ENCODE measurements at places on chromosomes 11 and 22. TPM values are rescaled to one million over a fixed set of nuclear protein-coding genes. Genes with fewer than 3 reads are reported as not detected.

Gene VPREB3
- total RNA-seq: not detected

Gene CDCA5
- 7.1 TPM for total RNA-seq

Gene CRACR2B
- 3.9 TPM for total RNA-seq

Gene PTGDR2
- 0.91 TPM for total RNA-seq

Gene YPEL4
- 0.24 TPM for total RNA-seq

Gene GGTLC2
- total RNA-seq: not detected

DNA sequence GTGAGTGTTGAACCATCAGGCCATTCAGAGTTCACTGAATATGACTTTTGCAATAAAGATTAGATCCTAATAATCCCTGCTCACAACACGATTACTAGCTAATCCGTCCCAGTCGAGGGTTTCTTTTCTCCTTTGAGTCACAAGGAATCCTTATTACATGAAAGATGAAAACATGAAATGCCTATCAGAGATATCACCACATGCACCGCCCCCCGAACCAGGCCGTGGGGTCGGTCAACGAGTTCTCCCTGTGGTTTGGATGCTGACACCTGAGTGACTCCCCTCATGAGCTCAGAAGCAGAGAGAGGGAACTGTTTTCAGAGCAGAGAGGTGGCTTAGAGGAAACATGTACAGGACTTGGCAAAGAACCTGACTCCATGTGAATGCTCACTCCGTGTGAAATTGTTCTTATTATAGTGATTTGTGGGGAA, 263.3 kb downstream of the ETS1 start:
- no peaks in the 10 kb centered on the region for H3K4me1 ChIP-seq
- no peak for DNase-seq
- no peak overlapping the region for H3K4me3 ChIP-seq
- H3K27ac ChIP-seq: no peak overlapping the region

DNA sequence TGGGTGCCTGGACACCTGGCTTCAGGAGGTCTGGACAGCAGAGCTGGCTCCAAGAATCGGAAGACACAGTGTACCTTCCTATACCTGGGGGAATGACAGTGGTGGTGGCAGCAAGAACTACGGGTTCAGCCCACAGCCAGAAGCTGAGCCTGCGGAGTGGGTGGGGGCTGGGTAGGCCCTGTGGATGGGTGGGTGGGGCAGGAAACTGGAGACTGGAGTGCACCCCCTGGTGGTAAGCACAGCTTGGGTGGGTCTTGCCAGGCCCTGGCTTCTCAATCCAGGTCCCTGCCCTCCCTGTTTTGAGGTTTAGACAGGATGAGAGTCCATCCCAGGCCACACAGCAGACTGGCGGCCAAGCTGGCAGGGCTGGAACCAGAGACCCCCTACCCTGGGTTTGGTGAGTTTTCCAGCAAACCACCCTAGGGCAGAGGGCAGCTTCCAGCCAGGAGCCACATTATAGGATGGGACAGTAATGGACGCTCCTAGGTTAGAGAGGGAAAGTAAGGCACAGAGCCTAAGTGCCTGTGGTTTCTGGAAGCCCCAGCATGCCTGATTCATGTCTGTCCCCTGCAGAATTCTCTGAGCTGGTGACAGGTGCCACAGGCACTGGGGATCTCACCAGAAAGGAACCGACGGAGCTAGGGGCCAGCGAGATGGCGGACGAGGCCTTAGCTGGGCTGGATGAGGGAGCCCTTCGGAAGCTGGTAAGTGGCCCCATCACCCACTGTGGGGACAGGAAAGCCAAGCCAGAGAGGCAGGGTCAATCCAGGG, 1.7 kb downstream of the SMTN start:
- peak overlapping the region; percentile 89 for H3K4me3 ChIP-seq
- peaks cover 40% of the 10 kb centered on the region for H3K4me1 ChIP-seq
- DNase-seq: no peak
- peak overlapping the region; percentile 95 for H3K27ac ChIP-seq
- H3K36me3 ChIP-seq: no peaks in the 10 kb centered on the region
- no peaks in the 10 kb centered on the region for H3K27me3 ChIP-seq

DNA sequence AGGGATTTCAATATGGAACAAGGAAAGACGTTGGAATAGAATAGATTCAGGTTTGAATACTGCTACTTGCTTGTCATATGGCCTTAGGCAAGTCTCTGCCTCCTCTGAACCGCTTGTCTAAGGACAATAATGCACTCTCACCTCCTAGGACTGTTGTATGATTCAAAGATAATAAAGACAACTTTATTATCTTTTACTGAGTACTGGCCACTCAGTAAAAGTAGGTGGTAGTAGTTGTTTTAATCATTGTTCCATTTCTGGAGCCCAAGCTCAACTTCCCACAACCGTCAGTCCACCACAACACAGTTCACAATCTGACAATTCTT, 134.2 kb downstream of the ME3 start:
- H3K27me3 ChIP-seq: no peaks in the 10 kb centered on the region
- H3K36me3 ChIP-seq: peaks cover 4% of the 10 kb centered on the region
- H3K4me3 ChIP-seq: no peak overlapping the region
- DNase-seq: no peak

- no peak for DNase-seq
- H3K27me3 ChIP-seq: peaks cover 64% of the 10 kb centered on the region
- peaks cover 25% of the 10 kb centered on the region for H3K36me3 ChIP-seq
- no peak overlapping the region for H3K4me3 ChIP-seq
- H3K4me1 ChIP-seq: peaks cover 24% of the 10 kb centered on the region
- H3K27ac ChIP-seq: no peak overlapping the region
These were observed 56.0 kb downstream of the ZBTB16 start for GRCh38 chr11:114115451-114115928.

GRCh38 chr11:104916442-104916841, 18.2 kb upstream of the CASP12 start:
- DNase-seq: no peak
- no peak overlapping the region for H3K27ac ChIP-seq
- no peak overlapping the region for H3K4me3 ChIP-seq
- no peaks in the 10 kb centered on the region for H3K36me3 ChIP-seq
- no peaks in the 10 kb centered on the region for H3K27me3 ChIP-seq
- peaks cover 17% of the 10 kb centered on the region for H3K4me1 ChIP-seq

- peaks cover 22% of the 10 kb centered on the region for H3K4me1 ChIP-seq
- no peak overlapping the region for H3K4me3 ChIP-seq
- DNase-seq: no peak
- H3K36me3 ChIP-seq: no peaks in the 10 kb centered on the region
These were observed 26.0 kb downstream of the CLMP start for GRCh38 chr11:123168955-123169484.

DNA sequence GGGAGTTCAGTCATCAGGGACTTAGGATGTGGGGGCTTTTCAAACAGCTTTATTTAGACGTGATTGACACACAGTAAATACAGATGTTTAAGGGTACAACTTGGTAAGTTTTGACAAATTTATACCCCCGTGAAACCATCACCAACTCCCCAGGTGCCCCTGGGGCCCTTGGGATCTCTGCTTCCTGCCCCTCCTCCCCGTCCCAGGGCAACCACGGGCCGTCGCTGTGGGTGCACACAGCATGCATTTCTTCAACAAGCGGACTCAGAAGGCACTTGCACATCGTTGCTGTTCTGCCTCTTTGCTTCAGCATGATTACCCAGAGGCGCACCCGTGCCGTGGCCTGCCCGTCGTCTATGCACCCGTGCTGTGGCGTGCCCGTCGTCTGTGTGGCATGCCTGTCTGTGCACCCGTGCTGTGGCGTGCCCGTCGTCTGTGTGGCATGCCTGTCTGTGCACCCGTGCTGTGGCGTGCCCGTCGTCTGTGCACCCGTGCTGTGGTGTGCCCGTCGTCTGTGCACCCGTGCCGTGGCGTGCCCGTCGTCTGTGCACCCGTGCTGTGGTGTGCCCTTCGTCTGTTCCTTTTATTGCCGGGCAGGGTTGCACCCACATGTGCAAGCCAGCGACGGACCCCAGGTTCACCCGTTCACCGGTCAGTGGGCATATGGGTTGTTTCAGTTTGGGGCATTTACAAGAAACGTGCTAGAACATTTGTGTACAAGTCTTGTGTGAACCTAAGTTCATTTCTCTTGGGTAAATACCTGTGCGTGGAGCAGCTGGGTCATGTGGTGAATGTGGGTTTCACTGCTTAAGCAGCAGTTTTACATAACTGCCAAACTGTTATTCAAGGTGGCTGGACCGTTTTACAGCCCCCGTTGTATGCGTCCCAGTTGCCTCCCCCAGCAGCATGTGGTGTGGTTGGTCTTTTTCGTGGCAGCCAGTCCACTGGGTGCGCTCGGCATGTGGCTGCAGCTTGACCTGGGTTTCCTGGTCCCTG, 8.3 kb downstream of the CD81 start:
- no peaks in the 10 kb centered on the region for H3K27me3 ChIP-seq
- peak overlapping the region; percentile 47 for H3K27ac ChIP-seq
- H3K4me1 ChIP-seq: peaks cover 75% of the 10 kb centered on the region
- H3K4me3 ChIP-seq: no peak overlapping the region
- no peak for DNase-seq
- H3K36me3 ChIP-seq: peaks cover 2% of the 10 kb centered on the region

GRCh38 chr11:44004452-44005062, 43.2 kb upstream of the ACCSL start:
- no peak for DNase-seq
- H3K27me3 ChIP-seq: peaks cover 11% of the 10 kb centered on the region
- H3K4me1 ChIP-seq: no peaks in the 10 kb centered on the region
- no peak overlapping the region for H3K4me3 ChIP-seq
- H3K36me3 ChIP-seq: no peaks in the 10 kb centered on the region

GRCh38 chr11:107704451-107704850, 7.4 kb downstream of the SLN start:
- peaks cover 12% of the 10 kb centered on the region for H3K27me3 ChIP-seq
- no peaks in the 10 kb centered on the region for H3K36me3 ChIP-seq
- no peak overlapping the region for H3K27ac ChIP-seq

DNA sequence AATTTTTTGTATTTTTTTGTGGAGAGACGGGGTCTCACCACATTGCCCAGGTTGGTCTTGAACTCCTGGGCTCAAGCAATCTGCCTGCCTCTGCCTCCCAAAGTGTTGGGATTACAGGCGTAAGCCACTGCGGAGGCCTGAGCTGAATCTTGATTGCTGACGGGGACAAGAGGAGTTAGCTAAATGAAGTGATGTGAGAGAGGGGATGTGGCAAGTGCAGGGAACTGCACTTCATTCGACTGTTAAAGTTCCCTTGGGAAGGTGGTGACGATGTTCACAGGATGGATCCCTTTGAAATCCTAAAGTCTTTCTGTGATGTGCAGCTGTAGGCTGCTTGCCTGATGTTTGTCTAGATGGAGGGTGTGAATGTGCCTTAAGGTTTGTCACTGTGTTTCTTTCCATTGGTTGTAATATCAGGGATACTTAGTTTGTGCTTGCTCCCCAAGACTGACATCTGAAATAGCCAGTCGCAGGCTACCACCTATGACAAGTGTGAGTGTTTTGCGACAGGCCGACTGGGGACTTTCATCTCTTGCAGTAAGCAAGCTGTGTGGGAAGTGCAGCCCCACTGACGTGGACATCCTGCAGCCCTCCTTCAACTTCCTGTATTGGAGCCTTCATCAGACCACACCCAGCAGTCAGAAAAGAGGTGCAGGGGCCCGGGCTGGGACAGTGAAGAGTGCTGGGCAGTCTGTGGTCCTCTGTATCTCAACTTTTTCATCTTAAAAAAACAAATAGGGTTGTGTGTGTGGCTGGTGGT, 19.6 kb upstream of the CCDC134 start:
- DNase-seq: no peak
- H3K4me1 ChIP-seq: no peaks in the 10 kb centered on the region
- no peak overlapping the region for H3K4me3 ChIP-seq

DNA sequence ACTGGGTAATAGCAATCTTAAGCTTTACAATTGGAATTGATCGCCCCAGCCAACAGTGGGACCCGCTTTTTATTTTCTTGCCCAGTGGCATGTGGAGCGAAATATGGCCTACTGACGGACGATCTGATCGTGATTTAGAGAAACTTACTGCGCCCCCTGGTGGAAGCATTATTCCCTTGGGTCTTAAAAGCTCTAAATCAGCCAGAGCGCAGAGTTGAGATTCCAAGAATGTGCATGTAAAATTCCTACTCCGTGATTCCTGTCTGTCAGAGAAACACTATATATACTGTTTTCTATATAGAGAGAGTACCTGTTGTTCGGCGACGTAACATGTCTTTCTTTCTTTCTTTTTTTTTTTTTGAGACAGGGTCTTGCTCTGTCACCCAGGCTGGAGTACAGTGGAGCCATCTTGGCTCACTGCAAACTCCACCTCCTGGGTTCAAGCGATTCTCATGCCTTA, 3.7 kb upstream of the DPF2 start:
- H3K4me1 ChIP-seq: peaks cover 19% of the 10 kb centered on the region
- H3K27me3 ChIP-seq: no peaks in the 10 kb centered on the region
- H3K36me3 ChIP-seq: no peaks in the 10 kb centered on the region
- DNase-seq: peak; percentile 93
- peak overlapping the region; percentile 29 for H3K27ac ChIP-seq

GRCh38 chr22:31088233-31088986, 7.3 kb downstream of the SMTN start:
- H3K27me3 ChIP-seq: no peaks in the 10 kb centered on the region
- H3K36me3 ChIP-seq: peaks cover 2% of the 10 kb centered on the region
- no peak overlapping the region for H3K27ac ChIP-seq
- DNase-seq: no peak
- H3K4me1 ChIP-seq: peaks cover 14% of the 10 kb centered on the region

DNA sequence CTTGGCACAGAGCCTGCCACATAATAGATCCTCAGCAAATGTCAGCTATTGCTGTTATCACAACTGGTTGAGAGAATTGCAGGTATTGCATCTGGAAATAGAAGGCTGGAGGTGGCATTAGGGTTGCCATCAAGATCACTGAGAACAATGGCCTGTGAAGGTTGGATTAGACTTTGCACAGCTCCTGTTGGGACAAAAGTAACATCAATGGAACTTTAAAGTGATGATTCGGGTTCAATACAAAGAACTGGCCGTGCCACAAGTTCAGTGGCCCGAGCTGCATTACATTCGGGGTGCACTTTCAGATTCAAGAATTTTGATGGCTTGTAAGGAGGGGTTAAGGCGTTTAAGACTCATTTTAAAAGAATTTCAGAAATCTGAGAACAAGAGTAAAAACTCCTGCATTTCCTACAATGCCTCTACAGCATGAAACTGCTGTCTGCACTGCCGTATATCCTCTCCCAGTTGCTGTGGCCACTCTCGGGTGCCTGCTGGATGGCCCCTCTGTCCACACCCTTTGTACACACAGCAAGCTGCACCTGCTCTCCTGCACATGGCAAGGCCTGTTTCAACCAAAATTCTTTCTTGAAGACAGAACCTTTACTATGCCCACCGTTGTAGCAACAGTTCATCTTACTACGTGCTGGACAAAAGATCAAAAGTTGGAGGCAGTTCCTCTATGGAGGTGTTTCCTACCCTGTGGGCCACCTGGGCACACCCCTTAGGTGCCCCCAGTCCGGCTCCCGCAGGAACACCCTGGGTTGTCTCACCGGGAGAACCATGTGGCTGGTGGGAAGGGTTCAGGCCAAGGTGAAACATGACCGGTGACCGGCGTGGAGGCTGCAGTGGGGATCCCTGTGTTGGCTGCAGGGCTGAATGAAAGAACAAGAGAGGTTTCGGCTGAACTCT, 17.5 kb upstream of the SHANK2 start:
- DNase-seq: peak; percentile 68
- H3K27me3 ChIP-seq: peaks cover 33% of the 10 kb centered on the region
- H3K4me3 ChIP-seq: no peak overlapping the region
- no peak overlapping the region for H3K27ac ChIP-seq
- no peaks in the 10 kb centered on the region for H3K36me3 ChIP-seq

Data from osteocyte (in vitro differentiated cells).